ENCODE measurements at places on chromosomes 13 and 19. TPM values are rescaled to one million over a fixed set of nuclear protein-coding genes. Genes with fewer than 3 reads are reported as not detected.
A peak's percentile ranks its signal among the peaks of the same experiment; 100 is the strongest.

Gene FGF14
- not detected for total RNA-seq

Gene PDS5B
- 39.8 TPM for total RNA-seq

Gene KIR2DL1
- not detected for total RNA-seq

Gene HCST
- total RNA-seq, result 78.6 TPM

DNA sequence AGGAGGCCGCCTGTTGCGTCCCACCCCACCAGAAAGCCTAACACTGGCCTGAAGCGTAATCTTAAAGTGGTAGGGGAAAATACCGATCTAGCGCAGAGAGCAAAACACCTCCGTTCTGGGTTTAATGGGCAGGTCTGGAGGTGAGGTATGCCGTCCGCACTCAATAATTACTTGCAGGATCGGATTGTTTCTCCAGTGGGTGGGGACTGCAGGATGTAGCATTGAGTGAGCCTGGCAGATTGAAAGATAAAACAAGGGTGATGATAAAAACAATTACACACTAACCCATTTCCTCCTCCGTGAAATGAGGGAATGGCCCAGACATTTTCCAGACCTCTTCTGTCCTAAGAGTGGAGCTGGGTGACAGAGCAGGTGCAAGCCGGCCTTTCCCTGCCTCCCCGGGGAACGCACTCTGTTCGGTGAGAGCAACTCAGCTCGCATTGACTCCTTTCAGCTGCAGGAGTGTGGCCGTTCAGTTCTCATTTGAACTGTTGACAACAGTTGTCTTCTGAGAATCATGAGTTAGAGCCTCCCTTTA lies 110.2 kb upstream of the DOCK9 start:
- DNase-seq, result peak; percentile 11

DNA sequence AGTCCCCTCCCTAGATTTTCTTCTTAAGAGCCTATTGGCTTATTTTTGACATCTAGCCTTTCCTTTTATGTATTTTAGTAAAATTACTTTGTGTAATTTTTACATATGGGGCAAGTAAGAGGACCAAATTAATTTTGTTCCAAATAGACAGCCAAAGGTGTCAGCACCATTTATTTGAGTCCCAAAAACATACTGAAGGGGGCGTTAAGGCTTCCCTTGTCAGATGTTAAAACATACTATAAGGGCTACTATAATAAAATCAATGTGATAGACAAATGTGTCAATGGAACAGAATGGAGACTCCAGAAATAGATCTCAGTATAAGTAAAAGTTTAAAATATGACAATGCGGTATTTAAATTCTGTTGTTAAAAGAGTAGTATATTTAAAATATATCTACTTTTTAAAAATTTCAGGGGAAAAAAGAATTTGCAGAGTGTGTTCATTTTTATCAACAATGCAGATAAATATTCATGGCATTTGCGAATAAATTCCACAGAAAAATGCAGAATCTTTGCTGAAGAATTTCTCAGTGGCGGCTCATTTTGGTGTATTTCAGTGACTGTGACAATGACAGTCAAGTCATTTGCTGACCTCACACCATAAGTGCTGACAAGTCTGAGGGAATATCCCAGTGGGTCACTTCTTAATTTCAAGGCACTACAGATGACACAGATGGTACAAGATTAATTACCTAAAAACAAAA lies 133.7 kb downstream of the MTUS2 start:
- DNase-seq, result no peak

DNA sequence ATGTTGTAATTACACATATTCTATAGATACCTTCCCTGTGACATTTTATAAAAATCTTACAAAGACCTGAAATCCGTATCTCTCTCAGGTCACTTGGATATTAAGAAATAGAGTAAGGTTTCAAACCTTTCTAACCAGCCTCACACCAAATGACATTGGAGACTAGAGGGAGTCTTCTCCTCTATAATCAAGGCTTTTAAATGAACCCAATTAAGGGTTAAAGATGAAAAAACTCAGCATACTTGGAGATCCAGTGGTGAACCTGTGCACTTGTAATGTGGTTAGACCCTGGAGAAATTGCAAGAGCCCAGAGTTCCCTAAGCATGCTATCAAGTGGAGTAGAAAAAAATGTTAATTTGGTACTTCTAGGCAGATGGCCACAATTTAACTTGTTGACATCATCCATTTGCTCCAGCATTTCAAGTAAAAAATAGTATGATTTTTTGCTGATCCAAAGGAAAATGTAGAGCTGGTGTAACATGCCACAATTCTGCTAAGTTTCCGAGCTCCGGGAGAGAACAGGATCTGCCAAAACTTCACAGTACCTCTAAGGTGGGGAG lies 554.1 kb upstream of the MIR17HG start:
- DNase-seq, result no peak

DNA sequence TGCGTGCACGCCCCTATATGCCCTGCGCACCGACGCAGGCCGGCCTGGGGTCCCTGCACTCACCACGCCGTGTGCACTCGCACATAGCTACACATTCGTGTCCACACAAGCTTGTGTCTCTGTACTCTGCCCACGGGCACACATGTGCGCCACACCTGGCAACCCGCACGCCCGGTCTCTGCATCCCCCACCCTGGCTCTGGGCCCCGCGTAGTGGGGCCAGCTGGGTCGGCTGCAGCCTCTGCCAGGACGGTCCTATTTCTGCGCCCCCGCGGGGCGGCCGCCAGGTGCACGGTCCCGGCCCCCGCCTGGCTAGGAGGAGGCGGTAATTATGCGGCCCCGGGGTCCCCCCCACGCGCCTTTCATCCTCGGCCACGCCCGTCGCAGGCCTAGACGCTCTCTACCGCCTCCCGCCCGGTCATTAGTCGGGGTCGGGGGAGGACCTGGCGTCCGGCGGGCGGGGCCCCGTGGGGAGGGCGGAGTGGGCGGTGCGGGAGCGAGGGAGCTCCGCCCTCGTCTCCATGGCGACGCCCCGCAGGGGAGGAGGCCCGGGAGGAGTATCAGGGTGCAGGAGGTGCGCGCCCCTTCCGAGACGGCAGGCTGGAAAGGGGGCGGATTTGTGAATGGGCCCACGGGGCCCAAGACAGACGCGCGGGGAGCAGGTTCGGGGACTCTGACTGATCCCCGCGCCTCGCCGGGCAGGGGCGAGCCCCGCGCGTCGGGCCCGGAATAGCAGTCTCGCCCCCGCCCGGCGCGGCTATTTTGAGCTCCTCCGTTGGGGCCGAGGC lies 2.8 kb upstream of the CIRBP start:
- peak; percentile 92 for DNase-seq

DNA sequence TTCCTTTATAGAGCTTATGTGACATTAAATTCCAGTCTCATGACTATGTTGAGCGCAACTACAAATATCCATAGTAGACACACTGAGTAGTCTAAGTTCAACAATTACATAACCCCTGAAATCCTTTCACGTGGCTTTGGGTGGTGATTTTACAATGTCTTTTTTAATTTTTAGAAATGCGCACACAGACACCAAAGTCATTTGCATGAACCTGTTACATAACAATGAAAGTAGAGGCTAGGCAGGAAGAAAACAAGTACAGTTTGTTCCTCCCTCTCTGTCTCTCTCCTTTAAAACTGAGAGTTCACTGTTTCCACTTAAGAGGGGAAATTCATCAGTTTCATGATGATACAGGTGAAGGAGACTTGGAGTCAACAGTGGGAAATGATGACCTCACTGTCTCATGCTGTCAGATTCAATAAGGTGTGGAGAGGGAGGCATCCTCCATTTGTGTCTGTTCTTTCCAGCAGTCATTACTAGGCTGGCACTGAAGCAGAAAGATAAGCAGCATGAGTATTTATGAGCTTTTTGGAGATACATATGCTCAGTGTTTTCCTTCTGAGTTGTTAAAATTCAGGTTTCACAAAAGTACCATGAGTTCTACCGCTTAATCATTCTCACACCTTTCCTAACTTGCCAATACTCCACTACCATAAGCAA lies 201.8 kb downstream of the LHFPL6 start:
- no peak for DNase-seq

DNA sequence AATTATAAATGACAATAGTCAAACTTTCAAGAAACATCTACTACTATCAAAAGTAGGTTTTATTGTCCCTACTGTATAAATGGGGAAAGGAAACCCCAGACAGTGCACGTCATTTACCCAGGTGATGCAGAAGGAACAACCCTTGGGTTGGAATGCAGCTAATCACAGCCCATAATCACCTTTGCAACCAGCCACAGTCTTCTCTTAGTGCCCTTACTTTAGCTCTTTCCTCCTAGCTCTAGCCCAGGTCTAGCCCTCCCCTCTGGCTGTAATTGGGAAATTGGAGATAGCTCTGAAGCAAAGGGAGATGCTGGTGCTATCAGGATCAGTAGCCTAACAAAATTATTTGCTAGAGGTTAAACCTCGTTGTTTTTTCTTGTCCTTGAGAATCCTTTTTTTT lies 25.5 kb upstream of the TSC22D1 start:
- no peak for DNase-seq

DNA sequence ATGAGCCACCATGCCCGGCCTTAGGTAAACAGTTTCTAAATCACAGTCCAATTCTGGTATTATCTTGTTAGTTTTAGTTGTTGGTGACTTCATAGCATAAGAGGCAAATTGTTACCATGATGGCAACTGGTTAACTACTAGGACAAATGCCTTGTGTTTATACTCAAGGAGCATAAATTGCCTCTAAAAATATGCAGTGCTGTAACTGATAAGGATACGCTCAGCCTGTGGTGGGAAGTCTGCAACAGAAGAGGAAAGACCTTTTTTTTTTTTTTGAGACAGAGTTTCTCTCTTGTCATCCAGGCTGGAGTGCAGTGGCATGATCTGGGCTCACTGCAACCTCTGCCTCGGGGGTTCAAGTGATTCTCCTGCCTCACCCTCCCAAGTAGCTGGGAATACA lies 311.9 kb upstream of the ARGLU1 start:
- no peak for DNase-seq

- peak; percentile 40 for DNase-seq
Measured at GRCh38 chr19:40640744-40641143, 39.6 kb downstream of the LTBP4 start.

DNA sequence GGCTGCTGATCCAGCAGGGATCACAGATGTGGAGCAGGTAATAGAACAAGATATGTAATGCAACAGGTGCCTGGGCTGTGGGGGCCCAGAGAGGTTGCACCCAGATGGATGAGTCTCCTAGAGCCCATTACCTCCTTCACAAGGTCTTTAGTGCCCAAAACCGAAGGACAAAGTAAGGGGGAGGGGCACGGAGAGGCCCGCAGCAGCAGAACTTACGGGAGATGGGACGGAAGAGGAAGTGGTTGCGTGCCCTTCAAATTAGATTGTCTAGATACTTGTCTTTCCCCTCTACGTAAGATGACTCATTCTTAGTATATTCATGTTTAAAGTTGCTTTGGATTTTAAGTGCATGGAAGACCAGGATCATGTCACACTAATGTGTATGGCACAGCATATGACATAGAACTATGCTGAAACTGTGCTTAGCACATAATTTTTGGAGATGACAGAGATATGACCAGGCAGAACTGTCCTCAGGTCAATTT lies 5.7 kb upstream of the MRPS31 start:
- DNase-seq, result peak; percentile 73

GRCh38 chr13:27353166-27353583 lies 71.2 kb upstream of the GTF3A start:
- DNase-seq, result no peak

GRCh38 chr13:60620611-60621395 lies 223.8 kb downstream of the TDRD3 start:
- no peak for DNase-seq

DNA sequence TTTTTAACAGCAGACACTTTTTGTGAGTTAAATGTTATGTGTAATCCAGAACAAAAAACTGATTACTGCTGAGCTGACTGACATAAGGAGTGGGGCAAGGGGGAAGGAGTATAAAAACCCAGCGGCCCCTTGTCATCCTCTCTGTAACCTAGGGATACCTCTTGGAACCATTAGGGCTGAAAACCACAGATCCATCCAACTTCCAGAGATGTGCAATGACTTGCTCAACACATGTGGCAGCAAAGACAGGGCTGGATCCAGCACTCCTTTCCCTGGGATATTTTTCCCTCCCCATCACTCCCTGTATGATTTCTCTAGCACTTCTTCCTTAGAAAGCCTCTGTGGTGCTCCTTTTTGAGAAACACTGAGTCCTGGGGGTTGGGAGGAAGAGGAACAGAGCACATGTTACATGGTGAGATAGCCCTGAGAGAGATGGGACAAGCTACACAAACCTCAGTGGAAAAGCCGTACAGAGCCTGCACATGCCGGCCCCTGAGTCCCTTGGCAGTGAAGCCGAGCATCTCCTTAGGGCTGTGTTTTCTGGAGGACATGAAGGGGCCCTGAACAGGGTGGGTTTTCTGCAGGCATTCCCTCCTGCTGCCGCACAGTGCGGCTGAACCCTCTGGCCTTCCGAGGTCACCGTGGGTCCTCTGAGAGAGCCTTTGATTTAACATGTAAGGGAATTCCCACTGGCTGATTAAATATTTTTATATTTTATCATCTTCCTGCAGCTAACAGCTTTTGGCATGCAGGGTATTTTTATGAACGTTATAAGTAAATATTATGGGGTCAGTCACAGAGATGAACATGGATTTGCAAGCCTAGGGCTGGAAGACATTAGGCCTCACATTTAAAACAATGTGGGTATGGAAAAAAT lies 219.9 kb downstream of the COG6 start:
- DNase-seq, result no peak

GRCh38 chr13:22076658-22077057 lies 405.8 kb downstream of the FGF9 start:
- no peak for DNase-seq

DNA sequence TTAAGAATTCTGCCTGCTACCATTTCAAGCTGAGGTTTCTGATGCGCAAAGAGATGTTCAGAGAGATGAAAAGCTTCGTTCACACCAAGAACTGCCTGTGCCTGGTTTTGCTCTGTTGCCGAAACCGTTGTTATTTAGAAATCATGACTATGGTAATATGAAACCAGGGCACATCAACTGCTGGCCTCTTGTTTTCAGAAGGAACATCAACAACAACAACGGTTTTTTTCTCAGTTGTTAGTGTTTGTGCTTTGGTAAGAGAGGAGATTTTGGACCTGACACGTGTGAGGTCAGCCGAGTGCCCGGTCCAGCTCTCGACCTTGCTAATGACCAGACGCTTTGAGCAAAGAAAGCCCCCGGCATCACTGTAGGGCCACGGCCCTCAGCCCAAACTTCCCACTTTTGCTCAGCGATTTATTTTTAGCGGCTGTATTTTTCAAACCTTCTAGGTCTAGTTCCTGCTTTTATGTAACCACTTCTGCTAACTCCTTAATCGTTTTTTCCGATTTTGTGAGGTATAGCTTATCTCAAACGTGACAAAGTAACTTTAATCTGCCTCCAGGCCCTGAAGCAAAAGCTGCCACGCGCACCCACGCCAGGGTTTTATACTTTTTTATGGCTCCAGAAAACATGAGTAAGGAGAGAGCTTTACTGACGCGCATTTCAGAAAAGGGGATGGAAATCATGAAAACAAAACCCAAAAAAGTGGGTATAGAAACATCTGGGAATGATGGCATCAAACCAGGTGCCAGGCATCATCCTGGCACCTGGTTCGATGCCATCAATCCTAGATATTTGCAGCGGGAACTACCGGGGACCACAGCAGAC lies 42.0 kb downstream of the KLF2 start:
- DNase-seq, result no peak

GRCh38 chr13:73578251-73578875 lies 519.6 kb downstream of the KLF5 start:
- DNase-seq, result no peak

Data from CD4-positive, alpha-beta T cell (primary cell).